NB4 (cell line): ENCODE measurements at places on chromosomes 1 and 21.

DNA sequence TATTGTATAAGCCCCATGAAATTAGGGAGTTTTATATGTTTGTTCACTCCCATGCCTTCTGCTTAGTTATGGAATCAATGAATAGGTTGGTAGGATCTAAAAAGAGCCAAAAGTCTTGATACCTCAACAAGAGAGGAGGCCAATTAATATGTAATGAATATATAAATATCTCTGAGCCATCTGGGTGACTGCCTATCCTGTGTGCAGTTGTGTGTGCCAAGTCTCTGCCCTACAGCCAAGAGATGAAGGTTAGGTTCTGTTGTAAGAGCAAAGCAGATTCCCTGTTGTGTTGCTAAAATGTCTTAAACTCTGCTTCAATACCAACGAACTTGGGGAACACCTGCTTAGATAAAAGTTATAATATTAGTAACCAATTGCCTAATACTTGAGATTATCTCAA lies 61.8 kb upstream of the GORAB start:
- DNase-seq = no peak

GRCh38 chr1:85608851-85609250 lies 28.3 kb downstream of the CCN1 start:
- DNase-seq = no peak

GRCh38 chr21:45128613-45129188 lies 54.3 kb downstream of the ADARB1 start:
- peak; percentile 84 for DNase-seq

DNA sequence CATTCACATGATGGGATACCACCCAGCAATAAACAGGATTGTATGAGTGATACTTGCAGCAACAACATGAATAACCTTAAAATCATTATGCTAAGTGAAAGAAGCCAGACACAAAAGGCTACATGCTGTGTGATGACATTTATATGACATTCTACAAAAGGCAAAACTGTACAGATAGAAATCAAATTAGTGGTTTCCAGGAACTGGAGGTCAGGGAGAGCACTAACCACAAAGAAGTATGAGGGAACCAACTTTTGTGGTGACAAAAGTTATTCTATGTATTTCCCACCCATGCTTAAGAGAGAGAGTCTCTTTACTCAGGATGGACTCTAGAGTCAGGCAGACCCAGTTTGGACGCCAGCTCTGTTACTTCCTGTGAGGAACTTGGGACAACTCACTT lies 364.5 kb upstream of the DAB1 start:
- no peak for DNase-seq

DNA sequence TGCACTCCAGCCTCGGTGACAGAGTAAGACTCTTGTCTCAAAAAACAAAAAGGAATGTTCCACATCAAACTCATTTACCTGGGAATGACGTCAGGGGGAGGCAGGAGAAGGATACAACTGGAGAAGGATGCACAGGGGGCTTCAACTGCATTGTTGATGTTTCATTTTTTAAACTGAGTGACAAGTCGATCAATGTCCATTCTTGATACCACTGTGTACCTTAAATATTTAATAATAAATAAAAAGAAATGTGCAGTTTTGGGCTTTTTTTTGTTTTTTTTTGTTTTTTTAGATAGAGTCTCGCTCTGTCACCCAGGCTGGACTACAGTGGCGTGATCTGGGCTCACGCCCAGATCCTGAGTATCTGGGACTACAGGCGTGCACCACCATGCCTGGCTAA lies 35.8 kb downstream of the PLEKHO1 start:
- DNase-seq = no peak

DNA sequence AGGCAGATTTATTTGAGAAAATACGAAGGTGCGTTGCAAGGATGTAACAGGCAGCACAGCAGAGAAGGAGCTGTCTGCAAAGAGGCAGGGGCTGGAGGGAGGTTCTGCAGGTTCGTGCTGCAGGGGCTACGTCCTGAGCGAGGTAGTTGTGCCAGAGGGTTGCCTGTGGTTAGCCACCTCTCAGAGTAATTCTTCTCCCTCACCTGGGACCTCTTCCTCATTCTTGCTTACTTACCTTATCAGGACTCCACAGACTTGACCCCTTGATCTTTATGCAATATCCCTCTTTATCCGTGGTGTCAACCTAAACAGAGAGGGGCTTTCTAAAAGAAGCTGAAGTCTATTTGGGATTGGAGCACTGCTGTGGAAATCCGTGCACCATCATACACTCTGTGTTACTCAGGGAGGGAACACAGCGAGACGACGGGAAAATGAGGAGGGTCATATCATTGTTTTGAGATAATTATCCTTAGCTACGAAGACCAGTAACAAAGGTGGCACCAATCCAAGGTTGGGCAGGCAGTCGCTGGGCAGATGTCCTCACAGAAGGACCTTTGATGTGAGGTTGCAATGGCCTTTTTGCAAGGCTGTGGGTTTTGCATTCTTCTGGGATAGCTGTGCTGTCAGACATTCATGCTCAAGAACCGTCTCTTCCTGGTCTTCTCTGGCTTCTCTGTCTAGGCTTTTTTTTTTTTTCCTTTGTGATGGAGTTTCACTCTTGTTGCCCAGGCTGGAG lies 82.8 kb downstream of the WDR4 start:
- no peak for DNase-seq

DNA sequence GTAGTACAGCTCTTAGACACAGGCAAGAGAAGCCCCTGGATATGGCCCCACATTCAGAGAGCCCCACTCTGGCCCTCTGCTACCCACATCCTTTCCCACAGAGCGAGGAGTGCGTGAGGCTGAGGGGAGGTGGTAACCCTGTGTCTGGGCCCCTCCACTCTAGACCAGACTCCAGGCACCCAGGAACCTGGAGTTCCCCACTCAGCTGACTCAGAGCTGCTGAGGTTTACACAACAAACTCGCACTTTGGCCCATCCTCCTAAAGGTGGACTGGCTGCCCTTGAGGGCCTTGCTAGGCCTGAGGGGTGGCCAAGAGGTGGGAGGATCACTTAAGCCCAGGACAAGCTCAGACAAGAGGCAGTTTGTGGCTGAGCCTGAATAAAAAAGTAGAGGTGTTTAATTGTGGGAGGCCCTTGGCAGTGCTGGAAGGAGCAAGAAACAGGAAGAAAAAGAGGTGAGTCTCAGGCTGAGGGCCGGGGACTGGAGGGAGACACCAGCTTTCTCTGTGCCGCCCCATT lies 10.7 kb downstream of the MR1 start:
- DNase-seq = peak; percentile 81

DNA sequence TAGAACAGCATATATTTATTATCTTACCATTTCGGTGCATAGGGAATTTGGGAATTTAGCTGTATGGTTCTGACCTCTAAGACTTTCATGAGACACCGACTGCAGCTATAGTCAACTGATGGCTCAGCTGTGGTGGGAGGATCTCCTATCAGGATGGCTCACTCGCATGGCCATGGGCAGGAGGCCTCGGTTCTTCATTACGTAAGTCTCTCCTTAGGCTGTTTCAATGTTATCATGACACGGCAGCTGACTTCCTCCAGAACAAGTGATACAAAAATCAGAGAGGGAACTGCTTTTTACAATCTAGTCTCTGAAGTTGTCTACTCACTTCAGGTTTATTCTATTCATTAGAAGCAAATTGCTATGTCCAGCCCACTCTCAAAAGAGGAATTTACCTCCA lies 13.3 kb upstream of the CAPN8 start:
- peak; percentile 77 for DNase-seq
